ENCODE measurements at places on chromosomes 3 and 15.

DNA sequence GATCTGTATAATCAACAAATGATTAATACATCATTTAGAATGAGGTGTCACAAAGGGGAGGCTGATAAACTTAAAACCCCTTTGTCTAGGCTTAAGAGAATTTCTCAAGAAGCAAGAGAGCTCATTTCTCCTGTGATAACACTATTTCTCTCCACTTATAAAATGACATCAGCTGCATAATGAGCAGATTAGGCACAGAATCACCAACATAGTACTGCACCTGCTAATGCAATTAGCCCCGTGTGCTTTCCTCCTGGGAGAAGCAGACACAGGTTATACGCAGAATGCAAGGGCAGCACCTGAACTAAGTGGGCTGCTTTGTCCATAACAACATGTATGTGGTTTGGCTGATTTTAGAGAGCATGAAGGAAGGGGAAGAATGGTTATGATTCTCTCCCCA, 515.3 kb upstream of the CFAP20DC start:
- no peak for DNase-seq

DNA sequence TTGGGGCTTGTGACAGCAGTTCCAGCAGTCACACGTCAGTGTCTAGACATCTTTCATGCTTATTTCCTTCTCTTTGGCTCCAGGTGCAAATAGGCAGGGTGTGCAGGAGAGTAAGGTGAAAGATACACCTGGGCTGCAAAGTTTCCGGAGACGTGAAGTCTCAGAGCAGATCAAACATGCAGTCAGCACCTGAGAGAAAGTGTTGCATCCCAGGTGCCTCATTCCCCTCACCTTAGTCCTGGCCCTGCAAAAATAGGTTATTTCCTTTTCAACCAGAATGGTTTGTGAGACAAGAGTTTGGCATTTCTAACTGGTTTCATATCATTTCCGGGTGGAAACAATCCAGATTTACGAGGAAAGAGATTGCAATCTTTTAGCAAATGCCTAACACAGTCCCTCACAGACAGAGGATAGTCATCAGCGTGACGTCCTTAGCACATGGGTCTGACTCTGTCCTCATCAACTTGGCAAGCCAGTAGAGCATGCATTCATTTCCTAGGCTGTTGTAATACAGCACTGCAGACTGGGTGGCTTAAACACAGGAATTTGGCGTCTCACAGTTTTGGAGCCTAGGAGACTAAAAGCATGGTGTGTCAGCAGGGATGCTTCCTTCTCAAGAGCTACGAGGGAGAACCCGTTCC, 58.2 kb upstream of the ARRDC4 start:
- DNase-seq: no peak

DNA sequence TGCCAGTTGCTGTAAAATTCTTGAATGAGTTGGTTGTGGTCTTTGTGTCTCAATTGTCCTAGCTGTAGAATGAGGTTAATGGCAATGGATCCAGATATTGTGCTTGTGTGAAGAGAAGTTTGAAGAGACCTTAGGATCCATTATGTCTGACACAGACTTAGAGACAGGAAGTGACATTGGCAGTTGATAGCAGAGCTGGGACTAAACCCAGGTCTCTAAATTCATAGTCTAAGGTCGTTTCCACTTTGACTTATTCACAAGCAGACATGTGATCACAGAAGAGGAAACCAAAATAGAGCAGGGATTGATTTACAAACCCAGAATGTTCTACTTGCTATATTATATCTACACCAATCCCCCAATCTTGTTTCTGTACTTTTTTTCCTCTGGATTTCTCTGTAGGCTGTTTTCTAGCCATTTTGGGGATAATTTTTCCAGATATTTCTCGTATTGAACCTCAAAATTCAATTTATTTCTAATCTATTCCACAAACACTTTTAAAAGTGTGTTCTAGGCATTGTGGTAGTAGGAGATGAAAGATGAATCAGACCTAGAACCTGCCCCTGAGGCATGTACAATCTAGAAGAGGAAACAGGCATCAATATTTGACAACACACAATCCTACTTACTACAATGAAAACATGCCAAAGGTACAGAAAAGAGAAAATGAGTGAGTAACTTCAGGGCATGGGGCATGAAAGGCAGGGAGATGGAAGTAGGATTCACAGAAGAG, 123.3 kb downstream of the NFKBIZ start:
- DNase-seq: no peak

GRCh38 chr15:88613074-88613944, 7.8 kb upstream of the AEN start:
- DNase-seq: no peak

- no peak for DNase-seq
These were observed 60.6 kb downstream of the FGD5 start for GRCh38 chr3:14879211-14879874.
